ENCODE measurements at places on chromosomes 4 and X. TPM values are rescaled to one million over a fixed set of nuclear protein-coding genes. Genes with fewer than 3 reads are reported as not detected.

The TLR8 gene
- 0.35 TPM for total RNA-seq

The ARAP2 gene
- total RNA-seq, result 19.3 TPM

DNA sequence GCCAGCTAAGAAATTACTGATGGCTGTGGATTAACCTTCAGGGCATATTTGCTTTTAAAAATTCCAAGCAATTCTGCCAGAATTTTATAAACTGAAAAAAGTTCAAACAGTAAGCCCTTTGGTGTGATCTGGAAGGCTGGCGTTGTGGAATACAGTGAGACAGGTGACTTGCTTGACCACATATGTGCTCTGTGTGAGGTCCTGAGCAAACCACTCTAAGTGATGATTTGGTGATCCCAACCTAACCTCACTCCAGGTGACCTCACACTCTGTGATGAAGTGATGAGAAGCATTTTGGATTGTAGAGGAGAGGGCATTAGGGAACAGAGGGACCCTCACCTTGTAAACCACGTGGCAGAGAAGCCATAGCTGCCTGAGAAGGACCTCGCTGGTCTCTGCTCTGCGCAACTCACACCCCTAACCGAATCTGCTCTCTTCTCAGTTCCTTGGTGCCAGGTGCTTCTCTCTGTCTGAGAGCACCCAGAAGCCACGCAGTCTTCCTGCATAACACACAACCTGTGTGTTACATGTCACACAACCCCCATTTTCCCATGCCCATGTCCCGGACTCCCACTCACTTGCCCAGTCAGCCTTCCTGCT, 106.3 kb downstream of the ENPP6 start:
- no peak for DNase-seq

The KLB gene
- total RNA-seq, result 0.40 TPM

GRCh38 chrX:69555481-69556041, 51.4 kb downstream of the NALF2 start:
- DNase-seq, result no peak

GRCh38 chr4:99149426-99150019, 5.4 kb upstream of the ADH4 start:
- DNase-seq, result no peak

GRCh38 chr4:59637596-59637995, 1562.5 kb upstream of the ADGRL3 start:
- no peak for DNase-seq

The RTL9 gene
- not detected for total RNA-seq

The MAGEC3 gene
- total RNA-seq, result not detected

DNA sequence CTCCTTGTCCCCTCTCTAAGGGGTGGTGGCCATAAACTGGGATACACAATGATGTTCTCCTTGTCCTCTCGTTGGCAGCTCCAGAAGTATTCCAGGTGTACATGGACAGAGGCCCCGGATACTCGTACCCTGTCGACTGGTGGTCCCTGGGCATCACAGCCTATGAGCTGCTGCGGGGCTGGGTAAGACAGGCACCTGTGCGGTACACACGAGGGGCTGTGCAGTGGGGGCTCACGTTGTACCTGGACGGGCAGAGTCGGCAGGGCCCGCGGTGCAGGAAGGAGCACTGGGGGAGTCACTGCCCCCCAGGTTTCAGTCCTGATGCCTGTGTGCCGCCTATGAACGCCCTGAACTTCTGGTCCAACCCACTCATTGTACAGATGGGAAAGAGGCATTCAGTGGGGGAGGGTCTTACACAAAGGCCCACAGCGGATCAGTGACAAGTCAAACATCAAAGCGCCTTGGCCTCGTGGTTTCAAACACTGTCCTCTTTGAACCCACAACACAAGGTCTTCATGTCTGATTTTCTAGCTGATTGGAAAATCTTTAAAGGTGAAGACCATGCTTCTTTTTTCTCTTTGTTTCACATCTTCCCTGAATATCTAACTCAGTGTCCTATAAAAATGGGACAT, 261.6 kb downstream of the EVC2 start:
- peak; percentile 7 for DNase-seq

DNA sequence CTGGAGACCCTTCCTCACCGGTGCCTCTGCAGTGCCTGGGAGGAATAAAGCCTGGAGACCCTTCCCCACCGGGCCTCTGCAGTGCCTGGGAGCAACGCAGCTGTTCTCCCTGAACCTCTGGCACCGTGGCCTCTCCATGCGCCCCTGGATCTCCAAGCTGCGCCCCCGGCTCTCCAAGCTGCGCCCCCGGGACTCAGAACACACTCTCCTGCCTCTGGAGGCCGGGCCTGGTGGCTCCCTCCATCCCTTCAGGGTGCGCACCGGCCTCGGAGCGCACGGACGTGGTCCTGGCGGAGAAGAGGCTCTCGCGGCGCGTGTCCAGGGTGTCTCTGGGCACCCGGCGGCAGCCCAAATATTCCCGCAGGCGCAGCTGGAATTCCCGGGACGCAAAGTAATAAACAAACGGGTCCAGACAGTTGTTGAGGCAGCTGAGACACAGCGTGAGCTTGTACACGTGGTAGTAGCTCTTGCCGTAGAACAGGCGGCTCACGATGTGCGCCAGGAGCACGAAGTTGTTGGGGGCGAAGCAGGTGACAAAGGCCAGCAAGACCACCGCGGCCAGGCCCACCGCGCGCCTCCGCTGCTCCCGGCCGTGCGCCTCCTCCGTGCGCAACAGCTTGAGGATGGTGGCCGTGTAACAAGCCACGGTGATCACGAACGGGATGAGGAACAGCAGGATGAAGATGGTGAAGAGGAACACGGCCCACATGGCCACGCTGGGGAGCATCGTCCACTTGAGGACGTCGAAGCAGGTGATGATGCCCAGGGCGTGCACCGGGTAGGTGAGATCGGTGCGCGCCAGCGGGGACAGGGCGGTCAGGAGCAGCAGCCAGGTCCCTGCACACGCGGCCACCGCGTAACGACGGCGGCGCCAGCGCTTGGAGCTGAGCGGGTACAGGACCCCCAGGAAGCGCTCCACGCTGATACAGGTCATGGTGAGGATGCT, 12.8 kb upstream of the ASMTL start:
- peak; percentile 14 for DNase-seq

- DNase-seq, result no peak
Measured at GRCh38 chrX:72306085-72306801, 529 bp upstream of the CITED1 start.

DNA sequence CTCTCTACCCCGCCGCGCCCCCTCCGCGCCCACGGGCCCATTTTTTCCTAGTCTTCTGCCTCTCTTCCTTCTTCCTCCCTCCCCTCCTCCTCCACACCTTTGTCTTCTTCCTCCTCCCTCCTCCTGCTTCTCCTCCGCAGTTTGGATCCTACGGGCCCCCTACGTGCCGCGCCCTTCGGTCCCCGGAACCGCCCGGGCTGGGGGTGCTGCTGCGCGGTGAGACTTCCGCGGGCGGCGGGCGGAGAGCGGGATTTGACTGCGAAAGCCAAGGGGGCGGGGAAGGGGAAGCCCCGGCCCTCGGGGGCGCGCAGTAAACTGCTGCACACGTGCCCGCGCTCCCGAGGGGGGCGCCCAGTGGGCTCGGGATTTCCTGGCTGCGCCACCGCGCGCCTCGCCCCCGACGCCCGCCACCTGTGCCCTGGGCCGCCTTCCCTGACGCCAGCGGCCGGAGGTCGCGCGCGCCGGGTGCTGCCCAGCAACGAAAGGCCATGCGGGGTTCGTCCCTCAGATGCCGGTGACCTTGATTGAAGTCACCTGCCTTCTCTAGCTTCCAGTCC, 3.3 kb upstream of the NKX3-2 start:
- DNase-seq, result no peak

- no peak for DNase-seq
Measured at GRCh38 chr4:78818530-78819079, 42.5 kb downstream of the BMP2K start.

- no peak for DNase-seq
Measured at GRCh38 chr4:139501527-139501926, 47.6 kb downstream of the RAB33B start.

GRCh38 chrX:25860322-25860721, 277.8 kb upstream of the MAGEB18 start:
- no peak for DNase-seq

Data from colonic mucosa (tissue), 4 donors.